Hematopoietic multipotent progenitor cell (in vitro differentiated cells): ENCODE measurements at places on chromosomes 11 and 22. TPM values are rescaled to one million over a fixed set of nuclear protein-coding genes. Genes with fewer than 3 reads are reported as not detected.

The F2 gene
- total RNA-seq, result under 0.01 TPM

DNA sequence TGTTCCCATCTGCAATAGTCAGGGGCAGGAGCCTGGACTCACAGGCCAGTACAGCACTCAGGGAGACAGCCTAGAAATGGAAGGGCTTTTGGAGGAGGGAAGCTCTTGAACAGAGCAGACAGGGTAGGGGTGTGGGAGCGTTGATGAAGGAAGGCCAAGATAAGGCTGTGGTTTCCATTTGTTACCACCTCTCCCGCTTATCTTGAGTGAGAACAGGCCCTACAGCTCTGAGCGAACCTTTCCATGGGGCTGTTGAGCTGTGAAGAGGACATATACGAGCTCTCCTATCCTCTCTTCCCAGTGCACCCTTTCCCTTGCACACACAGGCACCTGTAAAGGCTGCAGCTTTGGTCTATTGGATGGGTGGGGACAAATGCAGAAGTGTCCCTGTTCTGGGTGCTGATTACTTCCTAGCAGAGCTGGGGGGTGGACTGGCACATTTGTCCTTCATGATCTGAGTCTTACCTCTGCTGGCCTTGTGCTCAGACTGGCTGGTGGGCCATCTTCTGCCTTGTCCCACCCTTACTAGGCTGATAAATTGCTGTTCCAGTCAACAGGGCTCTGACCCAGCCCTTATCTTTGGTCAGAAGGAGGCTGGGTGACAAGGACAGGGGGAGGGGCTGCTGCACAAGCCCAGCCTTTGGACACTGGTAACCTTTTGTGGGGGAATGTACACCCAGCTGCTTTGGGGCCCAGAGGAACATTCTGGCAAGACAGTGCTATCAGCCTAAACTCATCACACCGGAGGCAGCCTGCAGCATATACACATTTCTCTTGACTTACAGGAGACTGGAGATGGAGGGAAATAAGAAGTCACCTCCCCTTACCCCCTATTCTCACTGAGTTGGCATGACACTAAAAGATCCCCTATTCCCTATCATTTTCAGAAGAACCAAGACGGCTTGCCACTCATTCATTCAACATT, 80.1 kb upstream of the NNMT start:
- DNase-seq, result no peak

The SF3A1 gene
- total RNA-seq, result 125 TPM

The SCGB1A1 gene
- total RNA-seq, result not detected

DNA sequence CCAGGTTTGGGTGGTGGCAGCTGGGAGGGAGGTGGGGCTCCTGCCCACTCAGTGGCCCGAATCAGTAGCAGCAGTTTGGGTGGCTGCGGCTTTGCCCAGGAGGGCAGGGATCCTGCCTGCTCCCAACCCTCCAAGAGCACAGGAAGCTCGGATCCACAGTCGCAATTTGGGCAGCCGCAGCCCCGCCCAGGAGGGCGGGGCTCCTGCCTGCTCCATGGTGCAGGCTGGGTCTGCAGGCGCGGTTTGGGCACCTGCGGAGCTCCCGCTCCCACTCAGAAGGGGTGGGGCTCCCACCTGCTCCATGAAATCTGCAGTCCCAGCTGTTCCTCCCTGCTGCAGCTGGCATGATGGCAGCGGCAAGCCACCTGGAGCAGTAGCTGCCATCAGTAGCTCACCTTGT, 38.1 kb upstream of the CALCB start:
- DNase-seq, result no peak
